Stimulated activated CD4-positive, alpha-beta T cell treated with anti-CD3 and anti-CD28 coated beads, Interleukin-1b, Interleukin-23, amount 100 ng/mL, for 1 hour (primary cell): ENCODE measurements at places on chromosomes 3 and 15.

DNA sequence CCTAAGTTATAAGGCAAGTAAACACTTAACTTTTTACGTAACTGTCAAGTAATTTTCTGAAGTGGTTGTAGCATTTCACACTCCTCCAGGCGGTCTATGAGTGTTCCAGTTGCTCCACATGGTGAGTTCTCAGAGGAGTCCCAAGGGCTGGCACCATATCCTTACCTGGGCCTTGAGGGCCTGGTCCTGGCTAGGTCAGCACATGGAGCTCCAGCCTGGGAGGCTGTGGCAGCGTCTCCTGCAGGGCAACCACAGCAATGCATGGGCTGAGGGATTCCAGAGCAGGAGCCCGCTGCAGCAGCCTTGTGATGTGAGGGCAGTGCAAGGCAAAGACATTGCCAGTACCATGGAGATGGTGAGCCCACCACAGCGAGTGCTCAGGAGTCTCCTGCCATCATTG lies 32.2 kb upstream of the LYZL4 start:
- DNase-seq = no peak

- DNase-seq = no peak
Observed at GRCh38 chr3:126934031-126934531, 48.8 kb upstream of the PLXNA1 start.

GRCh38 chr3:42497009-42497731 lies 5.3 kb upstream of the VIPR1 start:
- DNase-seq = no peak

GRCh38 chr15:101013769-101014675 lies 94.9 kb downstream of the LRRK1 start:
- DNase-seq = no peak

GRCh38 chr15:70720228-70721016 lies 42.9 kb downstream of the UACA start:
- DNase-seq = no peak

GRCh38 chr15:85307687-85308045 lies 72.7 kb upstream of the AKAP13 start:
- DNase-seq = no peak

DNA sequence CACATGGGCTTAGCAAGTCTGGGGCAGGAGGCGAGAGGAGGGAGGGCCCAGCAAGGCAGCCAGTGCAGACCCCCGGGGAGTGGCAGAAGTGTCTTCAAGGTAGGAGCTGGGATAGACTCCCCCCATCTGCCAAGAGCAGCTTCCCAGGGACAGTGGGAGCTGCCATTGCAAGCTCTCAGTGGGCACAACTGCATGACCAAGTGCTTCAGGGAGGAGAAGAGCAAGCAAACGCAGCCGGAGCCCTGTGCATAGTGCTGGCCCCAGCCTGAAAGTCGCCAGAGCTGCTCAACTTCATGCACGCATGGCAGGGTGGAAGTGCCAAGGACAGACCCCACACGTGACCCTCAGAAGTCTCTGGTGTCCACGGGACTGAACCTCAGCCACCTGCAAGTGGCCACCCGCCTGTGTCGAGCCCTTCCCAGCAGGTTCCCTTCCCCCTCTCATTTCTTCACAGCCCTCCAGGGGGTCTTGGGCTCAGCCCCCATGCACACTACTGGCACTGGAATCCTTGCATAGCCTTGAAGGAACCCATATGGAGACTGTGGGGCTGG lies 89.4 kb downstream of the PLXNA1 start:
- no peak for DNase-seq

- DNase-seq = no peak
Observed at GRCh38 chr15:65175511-65175910, 9.6 kb downstream of the CLPX start.

DNA sequence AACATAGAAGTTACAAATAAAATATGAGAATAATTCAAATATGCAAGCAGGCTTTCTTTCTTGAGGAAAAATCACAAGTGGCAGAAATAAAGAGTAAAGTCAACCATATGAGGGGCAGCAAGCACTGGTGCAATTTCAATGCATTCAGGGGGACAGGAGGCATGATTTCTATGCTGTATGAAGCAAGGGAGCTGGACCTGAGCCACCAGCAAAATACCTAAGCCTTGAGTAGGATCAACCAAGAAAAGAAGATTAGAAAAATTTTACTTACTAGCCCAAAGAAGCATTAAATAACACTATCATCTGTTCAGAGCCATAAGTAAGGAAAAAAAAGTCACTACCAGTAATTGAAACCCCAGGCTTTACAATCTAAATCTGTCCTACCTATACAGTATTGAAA lies 6.3 kb downstream of the ADGRG7 start:
- no peak for DNase-seq

DNA sequence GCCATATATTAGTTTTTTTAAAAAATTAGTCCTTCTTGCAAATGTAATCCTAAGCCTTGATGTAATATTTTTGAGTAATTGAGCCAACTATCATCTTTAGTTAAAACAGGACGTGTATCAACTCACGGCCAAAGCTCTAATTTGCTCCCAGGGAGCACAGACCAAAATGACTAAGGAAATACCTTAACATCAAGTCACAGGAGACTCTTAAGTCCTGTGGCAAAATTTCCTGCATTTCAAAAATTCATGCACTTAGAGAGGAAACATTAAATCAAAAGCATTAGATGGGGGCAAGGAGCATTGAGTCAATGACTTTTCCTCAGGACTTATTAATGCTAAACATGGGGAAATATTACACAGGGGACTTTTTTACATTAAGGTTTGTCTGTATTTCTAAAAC lies 276.0 kb downstream of the MFSD1 start:
- no peak for DNase-seq

- no peak for DNase-seq
Observed at GRCh38 chr3:11558002-11558401, 85.7 kb downstream of the VGLL4 start.

- DNase-seq = no peak
Observed at GRCh38 chr15:63243101-63243500, 34.3 kb upstream of the APH1B start.

- DNase-seq = no peak
Observed at GRCh38 chr15:67184208-67184925, 70.1 kb downstream of the AAGAB start.

- DNase-seq = no peak
Observed at GRCh38 chr3:61425356-61425755, 136.0 kb upstream of the PTPRG start.

DNA sequence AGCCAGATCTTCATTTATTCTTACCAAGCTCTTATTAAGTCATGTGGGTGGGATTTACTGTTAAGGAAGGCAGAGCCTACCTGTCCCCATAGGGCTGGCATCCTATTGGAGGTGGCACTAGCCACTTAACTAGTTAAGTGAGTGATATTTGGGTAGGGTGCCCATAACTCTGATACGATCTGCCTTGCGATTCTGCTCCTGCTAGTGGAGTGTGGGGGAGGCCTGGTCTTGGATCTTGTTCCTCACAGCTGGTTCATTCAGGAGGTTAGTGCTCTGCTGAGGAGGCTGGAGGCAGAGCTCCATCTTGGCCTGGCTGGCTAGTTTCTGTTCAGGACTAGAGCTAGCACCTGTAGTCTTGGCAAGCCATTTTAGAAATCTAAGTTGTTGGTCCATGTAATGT lies 9.3 kb downstream of the BAHD1 start:
- no peak for DNase-seq

GRCh38 chr3:67578416-67578815 lies 76.0 kb downstream of the SUCLG2 start:
- DNase-seq = no peak

GRCh38 chr15:88400591-88401250 lies 66.5 kb downstream of the MRPL46 start:
- DNase-seq = no peak

GRCh38 chr15:66496951-66497501 lies 536 bp downstream of the SNAPC5 start:
- DNase-seq = no peak

DNA sequence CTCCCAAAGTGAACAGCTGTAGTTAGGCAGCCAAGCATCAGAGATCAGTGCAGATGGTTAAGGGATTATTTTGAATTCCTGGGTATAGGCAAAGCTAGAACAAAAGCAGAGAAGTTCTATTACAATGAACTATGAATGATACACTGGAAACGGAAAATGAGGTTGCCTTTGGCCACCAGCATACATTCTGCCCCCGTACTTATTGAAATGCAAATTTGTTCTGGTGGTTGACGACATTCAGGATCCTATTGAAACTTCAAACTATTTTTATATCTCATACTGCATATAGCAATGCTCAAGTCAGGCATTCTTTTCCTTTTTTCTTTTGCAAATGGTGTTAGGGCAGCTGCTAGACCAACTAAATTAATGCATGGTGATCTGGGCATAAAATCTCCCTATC lies 61.7 kb downstream of the SLC12A1 start:
- DNase-seq = no peak

- no peak for DNase-seq
Observed at GRCh38 chr3:12884186-12884680, 42.9 kb upstream of the RPL32 start.

GRCh38 chr3:58111513-58112184 lies 99.1 kb downstream of the DNASE1L3 start:
- no peak for DNase-seq

GRCh38 chr3:46609212-46609721 lies 3.1 kb upstream of the FAM240A start:
- no peak for DNase-seq

DNA sequence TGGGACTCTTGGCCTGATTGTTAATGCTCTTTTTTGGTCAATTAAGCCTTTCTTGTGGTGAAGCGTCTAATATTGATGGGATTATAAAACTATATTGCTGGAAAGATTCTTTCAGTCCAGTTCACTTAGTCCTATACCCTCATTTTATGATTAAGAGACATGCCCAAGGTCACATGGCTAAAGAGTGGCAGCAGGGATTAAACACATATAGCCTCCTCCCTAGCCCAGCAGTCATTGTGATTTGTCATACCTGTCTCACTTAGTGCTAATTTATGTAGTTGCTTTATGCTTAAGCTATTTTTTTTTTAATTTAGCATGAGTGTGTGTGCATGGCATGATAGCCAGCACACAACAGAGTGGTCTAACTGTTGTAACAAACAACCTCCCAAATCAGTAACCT lies 9.5 kb downstream of the PARP14 start:
- DNase-seq = no peak

- DNase-seq = no peak
Observed at GRCh38 chr3:34300621-34301020, 502.2 kb downstream of the PDCD6IP start.

DNA sequence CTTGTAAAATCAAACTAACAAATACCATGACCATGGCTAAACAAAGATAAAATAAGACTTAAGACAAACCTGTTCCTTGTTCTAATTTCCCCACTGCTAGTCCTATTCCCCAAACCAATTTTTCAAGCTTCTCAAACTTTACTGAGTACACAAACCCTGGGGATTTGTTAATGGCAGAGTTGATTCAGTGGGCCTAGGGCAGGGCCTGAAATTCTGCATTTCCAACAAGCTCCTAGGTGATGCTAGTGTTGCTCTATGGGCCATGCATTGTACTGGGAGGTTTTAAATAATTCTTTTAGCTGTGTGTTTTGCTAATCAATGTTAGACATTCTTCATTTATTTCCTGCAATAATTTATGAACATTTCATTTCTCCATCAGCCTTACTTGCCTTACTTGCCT lies 13.3 kb upstream of the CCR9 start:
- DNase-seq = no peak

GRCh38 chr3:172101107-172101506 lies 61.7 kb downstream of the FNDC3B start:
- DNase-seq = no peak

- DNase-seq = no peak
Observed at GRCh38 chr3:132709761-132710160, 12.4 kb downstream of the NPHP3 start.
